ENCODE measurements at places on chromosomes 16 and 17.

DNA sequence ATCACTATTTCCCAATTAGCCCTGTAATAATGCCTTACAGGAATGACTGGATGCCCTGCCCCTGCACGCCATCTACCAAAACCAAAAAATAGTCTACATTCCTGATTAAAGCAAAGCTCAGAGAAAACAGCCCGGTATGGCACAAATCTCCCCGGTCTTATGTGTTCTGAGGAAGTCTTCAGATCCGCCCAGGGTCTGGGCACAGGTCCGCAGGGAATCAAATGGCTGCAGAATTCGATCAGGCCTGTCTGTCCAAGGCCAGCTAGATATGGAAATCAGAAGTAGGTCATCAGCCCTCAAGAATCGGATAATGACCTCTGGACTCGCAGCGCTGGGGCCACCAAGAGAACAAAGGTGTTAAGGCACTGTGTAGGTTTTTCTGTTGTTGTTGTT is 171.0 kb downstream of the ZFHX3 start:
- DNase-seq, result no peak

GRCh38 chr16:23064639-23065038 is 84.6 kb downstream of the USP31 start:
- peak; percentile 49 for DNase-seq

DNA sequence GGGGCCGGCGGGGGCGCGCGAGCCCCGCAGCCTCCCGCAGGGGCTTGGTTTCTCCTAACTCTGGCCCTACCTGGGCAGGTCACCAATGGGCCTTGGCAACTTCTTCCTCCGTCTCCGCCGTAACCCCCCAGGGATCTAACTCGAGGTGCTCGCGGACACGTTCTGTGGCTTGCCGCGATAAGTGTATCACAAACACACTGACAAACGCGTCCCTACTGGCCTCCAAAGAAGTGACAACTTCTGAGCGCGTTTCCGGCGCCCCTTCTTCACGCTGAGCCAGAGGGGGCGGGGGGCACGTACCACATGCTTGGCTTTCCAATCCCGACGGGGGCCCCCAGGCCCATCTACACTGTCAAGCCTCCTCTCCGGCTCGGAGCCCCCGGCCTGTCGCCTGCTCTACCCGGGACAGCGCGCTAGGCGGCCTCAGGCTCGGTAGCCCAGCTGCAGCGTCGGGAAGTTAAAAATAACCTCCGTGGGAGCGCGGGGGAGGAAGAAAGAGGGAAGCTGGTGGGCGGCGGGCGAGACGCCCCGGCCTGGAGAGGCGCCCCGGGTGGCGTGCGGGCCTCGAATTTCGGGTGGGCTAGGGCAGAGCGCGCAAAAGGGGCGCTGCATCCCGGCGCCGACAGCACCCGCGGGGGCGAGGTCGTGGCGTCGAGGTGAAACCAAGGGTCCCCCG is 725 bp upstream of the SPHK1 start:
- DNase-seq, result peak; percentile 66

DNA sequence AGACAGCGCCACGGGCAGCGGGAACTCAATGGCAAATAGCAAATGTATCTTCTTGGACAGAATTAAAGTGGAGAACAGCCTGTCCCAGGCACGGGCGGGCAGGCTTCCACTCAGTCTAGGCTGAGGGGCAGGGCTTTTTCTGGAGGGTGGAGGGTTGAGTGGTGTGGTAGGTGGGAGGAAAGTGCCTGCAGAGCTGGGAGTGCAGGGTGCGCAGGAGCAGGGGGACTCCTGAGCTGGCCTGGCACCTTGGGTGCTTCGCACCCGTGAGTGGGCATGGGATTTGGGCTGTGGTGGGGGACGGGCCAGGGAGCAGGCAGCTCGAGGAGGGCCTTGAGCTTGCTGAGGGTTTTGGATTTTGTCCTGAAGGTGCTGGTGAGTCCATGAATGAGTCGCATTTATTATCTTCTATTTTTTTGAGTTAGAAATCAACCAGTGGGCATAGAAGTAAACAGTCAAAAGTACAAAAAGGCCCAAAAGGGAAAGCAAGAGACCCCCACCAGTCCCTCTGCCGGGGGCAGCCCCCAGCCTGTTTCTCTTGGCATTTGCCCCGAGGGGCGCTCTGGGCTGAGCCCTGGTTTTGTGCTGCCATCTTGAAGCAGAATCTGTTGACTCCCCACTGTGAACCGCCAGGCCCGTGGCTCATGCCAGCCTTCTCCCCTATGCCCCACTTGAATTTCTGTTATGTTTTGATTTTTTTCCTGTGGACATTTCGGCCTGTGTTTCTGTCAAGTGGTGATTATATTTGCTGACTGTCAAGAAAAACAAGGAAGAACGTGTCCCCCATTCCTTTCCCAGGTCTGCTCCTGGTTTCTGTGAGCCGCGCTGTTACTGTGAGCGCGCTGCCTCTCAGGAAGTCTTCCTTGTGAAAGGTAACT is 8.2 kb downstream of the ADORA2B start:
- DNase-seq, result no peak

GRCh38 chr17:66526827-66527226 is 224.4 kb downstream of the PRKCA start:
- DNase-seq, result no peak

- DNase-seq, result no peak
These were observed 123.5 kb downstream of the ANKRD11 start for GRCh38 chr16:89366561-89367537.

- no peak for DNase-seq
These were observed 58.5 kb downstream of the OR1D5 start for GRCh38 chr17:3004925-3005324.

- no peak for DNase-seq
These were observed 221.1 kb upstream of the XYLT1 start for GRCh38 chr16:17691899-17692176.

DNA sequence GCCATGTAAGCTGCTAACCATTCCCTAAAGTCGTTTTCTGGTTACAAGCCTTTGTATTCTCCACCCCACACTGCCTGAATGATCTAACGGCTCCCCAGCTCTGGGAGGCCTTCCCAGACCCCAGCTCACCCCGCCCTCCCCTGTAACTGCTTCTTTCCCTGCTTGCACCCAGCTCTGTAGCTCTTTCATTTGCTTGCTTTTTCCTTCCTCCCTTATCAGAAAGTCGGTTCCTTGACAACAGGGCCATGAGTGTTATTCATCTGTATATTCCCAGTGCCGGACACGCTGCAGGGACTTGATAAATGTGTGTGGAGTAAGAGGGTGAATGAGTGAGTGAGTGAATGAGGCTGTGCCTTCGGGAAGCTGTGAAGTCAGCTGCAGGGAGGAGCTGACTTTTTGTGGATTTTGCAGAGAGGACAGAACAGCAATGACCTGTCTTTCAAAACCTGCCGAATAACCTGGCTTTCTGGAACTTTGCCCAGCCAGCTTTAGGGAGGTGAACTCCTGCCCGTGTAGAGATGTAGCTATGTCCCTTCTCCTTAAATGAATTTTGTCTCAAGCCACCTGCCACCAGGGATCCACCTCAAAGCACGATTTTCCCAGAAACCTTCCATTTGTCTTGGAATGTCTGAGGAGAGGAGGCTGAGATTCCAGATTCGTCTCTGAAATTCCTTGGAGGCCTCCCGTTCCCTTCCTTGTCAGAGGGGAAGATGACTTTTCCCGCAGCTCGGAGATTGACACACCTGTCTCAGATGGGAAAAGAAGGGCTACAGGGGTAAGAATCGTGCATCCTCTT is 20.0 kb upstream of the CACNG4 start:
- DNase-seq, result no peak

DNA sequence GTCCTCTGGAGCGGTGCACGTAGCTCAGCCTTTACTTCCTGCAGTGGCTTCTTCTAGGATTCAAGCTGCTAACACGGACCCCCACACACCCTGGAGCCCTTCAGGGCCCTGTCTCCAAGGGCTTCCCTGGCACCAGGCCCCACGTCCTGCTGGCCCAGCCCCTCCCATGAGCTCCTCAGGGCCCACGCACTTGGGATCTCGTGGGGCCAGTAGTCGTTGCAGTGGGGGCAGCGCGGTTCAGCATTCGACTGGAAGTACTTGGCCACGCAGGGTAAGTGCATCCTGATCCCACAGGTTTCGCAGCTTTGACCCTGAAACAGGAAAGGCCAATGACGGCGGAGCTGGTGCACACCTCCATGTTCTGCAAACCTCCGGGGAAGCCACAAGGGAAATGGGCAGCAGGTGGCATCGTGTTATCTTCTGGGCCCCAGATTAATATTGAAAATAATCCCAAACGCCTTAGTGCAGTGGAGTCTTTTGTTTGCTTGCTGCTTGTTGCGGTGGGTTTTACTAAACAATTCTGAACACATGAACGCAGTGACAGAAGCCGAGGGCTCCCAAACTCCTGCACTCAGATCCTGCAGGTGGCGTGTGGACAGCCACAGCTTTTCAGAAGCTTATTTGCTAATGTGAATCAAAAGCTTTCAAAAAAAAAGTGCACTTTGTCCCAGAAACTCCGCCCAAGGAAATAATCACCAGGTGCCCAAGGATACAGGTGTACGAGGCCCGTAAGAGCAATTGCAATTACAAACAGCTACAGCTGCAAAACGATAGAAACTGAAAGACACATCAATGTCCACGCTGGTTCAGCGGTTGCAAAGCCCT is 22.4 kb downstream of the KDM8 start:
- no peak for DNase-seq

DNA sequence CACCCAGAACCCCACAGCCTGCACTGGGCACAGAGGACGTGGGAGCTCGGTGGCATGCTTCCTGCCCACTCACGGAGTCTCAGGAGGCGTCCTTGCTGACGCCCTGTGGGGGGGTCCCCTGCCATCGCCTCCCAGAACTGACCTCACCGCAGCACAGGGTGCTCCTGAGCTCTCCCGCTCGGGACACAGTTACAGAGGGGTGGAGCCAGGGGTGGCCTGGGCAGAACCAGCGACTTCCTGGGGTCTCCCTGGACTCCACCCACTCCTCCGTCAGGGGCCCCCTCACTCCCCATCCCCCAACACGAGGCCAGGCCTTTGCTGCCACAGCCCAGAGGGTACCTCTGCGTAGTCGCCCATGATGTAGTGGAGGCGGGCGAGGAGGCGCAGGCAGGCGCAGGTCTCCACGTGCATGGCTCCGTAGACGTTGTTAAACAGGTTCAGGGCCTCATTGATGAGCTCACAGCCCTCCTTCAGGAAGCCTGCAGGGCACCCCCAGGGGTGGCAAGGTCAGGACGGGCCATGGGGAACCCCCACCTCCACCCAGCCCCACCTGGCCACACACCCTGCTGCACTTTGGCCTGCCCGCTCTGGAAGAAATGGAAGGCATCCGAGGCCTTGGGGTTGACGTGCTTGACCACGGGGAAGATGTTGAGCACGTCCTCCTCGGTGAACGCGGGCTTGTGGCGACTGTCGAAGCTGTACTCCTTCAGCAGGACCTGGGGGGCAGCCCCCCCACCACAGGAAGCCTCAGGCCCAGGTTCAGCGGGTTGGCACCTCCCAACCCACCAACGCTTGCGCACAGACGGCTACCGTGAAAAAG is 17.8 kb downstream of the CLUH start:
- DNase-seq, result no peak
